ENCODE measurements at places on chromosomes 6 and 20.
A peak's percentile ranks its signal among the peaks of the same experiment; 100 is the strongest.

DNA sequence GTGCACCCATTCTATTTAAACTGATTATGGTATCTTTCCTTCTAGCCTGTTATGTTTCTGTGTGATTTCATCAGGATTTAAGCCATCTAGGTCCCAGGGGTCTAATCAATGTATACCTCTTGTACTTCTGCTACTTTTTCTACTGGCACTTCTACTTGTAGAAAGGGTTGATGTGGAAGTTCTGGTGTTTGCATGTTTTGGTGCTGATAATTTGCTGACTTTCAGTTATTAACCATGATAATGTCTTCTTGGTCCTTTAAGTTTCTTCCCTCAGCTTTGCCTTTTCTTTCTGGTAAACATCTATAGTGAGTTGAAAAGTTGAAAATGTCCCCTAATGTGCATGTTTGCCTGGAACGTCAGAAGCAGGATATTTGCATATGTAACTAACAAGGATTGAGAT lies 390.6 kb upstream of the MAP3K7 start:
- no peak for DNase-seq

GRCh38 chr6:42269974-42270510 lies 52.4 kb upstream of the MRPS10 start:
- no peak for DNase-seq

- peak; percentile 8 for DNase-seq
These were observed 3.2 kb downstream of the SLC4A11 start for GRCh38 chr20:3235666-3236324.

- peak; percentile 65 for DNase-seq
These were observed 2.8 kb downstream of the SOX4 start for GRCh38 chr6:21596145-21596948.

DNA sequence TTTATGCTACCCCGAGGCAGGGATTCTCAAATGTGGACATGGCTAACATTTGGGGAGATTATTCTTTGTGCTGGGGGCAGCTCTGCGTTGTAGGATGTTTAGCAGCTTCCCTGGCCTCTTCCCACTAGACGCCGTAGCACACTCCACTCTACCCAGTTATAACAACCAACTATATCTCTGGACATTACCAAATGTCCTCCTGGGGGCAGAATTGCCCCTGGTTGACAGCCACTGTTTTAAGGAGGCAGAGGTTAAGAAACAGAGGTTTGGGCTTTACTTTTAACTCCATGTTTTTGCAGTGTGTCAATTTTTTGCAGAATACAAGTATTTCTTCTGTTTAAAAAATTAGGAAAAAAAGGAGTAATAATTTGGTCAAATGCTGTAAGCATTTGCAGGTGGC lies 56.2 kb upstream of the BMP6 start:
- DNase-seq: no peak

GRCh38 chr6:69422475-69422874 lies 374.3 kb downstream of the LMBRD1 start:
- no peak for DNase-seq

GRCh38 chr6:28136585-28137504 lies 4.8 kb upstream of the ZKSCAN8 start:
- peak; percentile 80 for DNase-seq

- DNase-seq: no peak
These were observed 203.5 kb upstream of the JAG1 start for GRCh38 chr20:10877342-10877741.

- no peak for DNase-seq
These were observed 1.7 kb downstream of the FAM184A start for GRCh38 chr6:119076576-119077390.

DNA sequence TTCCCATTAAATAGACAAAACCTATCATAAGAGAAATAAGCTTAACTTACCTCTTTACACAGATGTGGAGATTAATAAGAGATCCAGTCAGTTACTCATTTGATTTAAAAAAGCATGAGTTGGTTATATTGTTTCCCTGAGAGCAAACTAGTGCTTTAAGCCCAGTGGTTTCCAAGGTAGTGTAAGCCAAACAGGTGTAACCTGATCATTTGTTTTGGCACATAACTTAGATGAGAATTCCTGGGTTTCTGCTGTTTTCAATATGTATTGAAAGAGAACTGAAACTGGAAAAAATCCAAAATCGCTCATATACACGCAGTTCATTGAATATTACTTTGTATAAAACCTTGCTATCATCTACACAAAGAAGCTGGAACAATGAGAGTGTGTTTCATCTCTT lies 30.5 kb upstream of the SMIM8 start:
- DNase-seq: no peak

- DNase-seq: no peak
These were observed 214.8 kb upstream of the RREB1 start for GRCh38 chr6:6892744-6893583.

GRCh38 chr20:62777528-62777830 lies 18.8 kb upstream of the MRGBP start:
- DNase-seq: no peak

GRCh38 chr20:17956099-17956685 lies 12.4 kb downstream of the SNX5 start:
- DNase-seq: no peak

DNA sequence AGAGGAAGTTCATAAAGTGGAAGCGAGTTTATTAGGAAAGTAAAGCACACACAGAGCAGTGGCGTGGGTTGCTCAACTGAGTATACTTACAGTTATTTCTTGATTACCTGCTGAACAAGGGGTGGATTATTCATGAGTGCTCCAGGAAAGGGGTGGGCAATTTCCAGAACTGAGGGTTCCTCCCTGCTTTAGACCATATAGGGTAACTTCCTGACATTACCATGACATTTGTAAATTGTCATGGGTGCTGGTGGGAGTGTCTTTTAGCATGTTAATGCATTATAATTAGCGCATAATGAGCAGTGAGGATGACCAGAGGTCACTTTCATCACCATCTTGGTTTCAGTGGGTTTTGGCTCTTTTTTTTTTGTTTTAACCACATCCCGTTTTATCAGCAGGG lies 29.8 kb downstream of the PDYN start:
- DNase-seq: no peak

GRCh38 chr6:145823328-145823944 lies 8.8 kb upstream of the FBXO30 start:
- DNase-seq: no peak

- DNase-seq: no peak
These were observed 31.1 kb upstream of the SLC35D3 start for GRCh38 chr6:136890986-136891385.

DNA sequence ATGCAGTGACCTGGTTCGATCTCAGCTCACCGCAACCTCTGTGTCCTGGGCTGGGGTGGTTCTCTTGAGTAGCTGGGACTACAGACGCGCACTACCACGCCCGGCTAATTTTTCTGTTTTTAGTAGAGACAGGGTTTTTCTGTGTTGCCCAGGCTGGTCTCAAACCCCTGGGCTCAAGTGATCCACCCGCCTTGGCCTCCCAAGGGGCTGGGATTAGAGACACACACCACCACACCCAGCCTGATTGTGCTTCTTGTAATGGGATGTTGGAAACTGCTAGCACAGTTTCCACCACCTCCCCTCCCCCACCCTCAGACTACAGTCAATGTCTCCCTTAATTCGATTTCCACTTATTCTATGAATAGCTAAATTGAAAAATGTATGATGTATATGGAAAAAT lies 22.6 kb upstream of the DSP start:
- no peak for DNase-seq

DNA sequence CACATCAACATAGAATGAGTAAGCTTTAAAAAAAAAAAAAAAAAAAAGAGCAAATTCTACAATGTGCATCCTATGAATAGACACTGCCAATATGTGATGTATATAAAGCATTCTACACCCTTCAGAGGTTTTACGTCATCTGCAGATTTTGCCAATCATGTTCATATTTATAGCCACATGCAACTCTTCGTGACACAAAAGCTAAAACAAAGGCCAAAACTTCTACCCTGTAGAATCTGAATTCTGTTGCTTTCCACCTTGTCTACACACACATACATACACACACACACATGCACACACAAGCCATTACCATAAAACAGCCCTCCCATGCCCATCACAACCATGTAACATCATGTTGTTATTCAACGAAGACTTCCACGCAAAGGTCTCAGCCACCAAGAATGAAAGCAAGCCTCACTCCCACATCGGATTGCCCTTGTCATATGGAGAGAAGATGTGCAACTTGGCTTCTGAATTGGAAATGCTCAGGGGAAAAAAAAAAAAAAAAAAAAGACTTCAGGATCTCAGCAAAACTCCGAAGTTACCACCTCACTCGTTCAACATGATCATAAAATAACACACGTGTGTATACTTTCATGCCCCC lies 479.4 kb upstream of the JARID2 start:
- no peak for DNase-seq

- DNase-seq: no peak
These were observed 87.7 kb downstream of the RREB1 start for GRCh38 chr6:7195339-7196018.

GRCh38 chr6:89954721-89955148 lies 60.5 kb downstream of the GJA10 start:
- DNase-seq: no peak

DNA sequence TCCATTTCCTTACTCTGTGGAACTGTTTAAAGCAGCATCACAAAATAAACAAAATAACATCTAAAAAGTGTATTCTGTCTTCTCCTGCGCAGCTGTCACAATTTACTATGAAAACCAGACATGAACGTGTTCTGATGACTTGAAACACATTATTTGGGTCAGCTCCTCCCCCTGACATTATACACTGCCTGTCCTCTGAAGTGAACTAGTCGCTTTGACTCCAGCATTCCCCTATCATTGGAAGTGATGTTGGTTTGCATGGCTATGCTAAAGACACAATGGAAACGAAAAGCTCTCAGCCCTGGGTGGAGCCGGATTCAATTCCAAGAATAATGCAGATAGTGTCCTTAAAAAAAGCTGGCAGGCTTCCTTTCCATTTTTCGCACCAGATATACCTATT lies 125.9 kb downstream of the FYN start:
- DNase-seq: no peak

GRCh38 chr6:228881-229651 lies 63.2 kb upstream of the DUSP22 start:
- DNase-seq: no peak

DNA sequence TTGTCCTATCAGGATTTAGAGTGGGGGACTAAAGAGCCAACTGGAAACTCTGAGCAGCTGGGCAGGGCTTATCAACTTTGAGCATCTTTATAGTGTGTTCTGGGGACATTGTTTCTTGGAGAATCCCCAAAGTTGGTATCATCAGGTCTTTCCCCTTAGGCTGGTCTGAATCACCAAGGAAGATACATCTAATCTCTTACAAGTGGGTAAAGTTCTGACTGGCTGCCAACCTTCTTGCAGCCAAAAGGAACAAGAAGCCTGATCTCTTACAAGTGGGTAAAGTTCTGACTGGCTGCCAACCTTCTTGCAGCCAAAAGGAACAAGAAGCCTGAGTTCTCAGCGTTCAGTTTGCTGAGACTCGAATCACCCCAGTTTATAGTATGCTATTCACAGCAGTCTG lies 1.6 kb upstream of the MED23 start:
- DNase-seq: no peak

GRCh38 chr6:82569022-82569421 lies 205.4 kb downstream of the TPBG start:
- no peak for DNase-seq

- peak; percentile 5 for DNase-seq
These were observed 26.8 kb downstream of the RALGAPA2 start for GRCh38 chr20:20685635-20686034.

DNA sequence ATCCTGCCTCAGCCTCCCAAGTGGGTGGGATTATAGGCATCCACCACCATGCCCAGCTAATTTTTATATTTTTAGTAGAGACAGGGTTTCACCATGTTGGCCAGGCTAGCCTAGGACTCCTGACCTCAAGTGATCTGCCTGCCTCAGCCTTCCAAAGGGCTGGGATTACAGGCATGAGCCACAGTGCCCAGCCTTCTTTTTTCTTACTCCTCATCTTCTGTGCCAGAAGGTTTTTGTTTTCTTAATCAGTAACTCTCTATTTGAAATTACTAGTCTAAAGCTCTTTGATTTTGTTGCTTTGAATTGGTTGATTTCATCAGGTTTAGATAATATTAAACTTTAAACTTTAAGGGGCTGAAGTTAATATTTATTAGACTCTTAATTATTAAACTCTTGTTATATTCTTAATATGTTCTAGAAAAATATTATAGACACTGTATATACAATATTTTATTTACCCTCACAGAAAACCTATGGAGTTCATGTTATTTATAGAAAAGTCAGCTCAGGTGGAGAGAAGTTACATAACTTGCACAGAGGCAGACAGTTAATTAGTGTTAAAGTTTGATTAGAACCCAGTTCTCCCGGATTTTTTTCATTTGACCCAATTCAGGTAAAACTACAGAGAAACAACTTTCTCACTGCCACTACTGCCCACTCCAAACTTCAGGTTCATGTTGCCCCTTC lies 177.4 kb upstream of the SGK1 start:
- no peak for DNase-seq

- no peak for DNase-seq
These were observed 13.8 kb downstream of the TFAP2A start for GRCh38 chr6:10401004-10401536.

All from RCC 7860 (cell line).